Panc1 (cell line): ENCODE measurements at places on chromosomes 5 and 9. TPM values are rescaled to one million over a fixed set of nuclear protein-coding genes. Genes with fewer than 3 reads are reported as not detected.

GRCh38 chr5:134432174-134432573 lies 20.5 kb upstream of the CDKN2AIPNL start:
- no peak for DNase-seq

- DNase-seq, result no peak
These were observed 3.8 kb upstream of the PDLIM4 start for GRCh38 chr5:132253452-132254320.

Gene GLRA1
- total RNA-seq, result not detected

Gene CNTFR
- 2.7 TPM for total RNA-seq

- no peak for DNase-seq
These were observed 27.4 kb downstream of the OXCT1 start for GRCh38 chr5:41842777-41843176.

DNA sequence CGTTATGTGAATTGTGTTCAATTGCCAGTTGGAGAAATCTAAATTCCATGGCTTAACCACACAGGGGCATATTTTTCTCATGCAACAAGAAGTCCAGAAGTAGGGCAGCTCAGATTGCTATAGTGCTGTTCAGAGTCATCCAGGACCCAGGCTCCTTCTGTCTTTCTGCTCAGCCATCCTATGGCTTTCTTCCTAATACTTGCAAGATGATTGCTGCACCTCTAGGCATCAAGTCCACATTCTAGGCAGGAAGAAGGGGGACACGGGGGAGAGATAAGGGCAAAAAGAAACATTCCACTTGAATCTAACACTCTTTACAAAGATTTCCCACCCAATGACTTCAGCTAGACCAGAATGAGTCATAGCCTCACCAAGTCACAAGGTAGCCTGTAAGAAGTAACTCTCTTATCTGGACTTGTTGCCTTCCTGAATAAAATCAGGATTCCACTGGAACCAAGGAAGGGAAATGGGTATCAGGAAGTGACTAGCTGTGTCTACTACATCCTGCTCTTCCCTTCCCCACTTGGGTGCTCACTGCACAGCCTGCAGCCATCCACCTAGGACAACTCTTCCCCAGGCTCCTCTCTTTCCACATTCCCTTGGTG lies 5.3 kb downstream of the ERAP2 start:
- DNase-seq, result no peak

- DNase-seq, result no peak
These were observed 21.2 kb downstream of the MEGF9 start for GRCh38 chr9:120692901-120693699.

- no peak for DNase-seq
These were observed 63.3 kb upstream of the NFIL3 start for GRCh38 chr9:91486699-91487497.

Gene PCDHGA1
- total RNA-seq, result 0.92 TPM

GRCh38 chr5:8034852-8035251 lies 165.9 kb downstream of the MTRR start:
- DNase-seq, result no peak

DNA sequence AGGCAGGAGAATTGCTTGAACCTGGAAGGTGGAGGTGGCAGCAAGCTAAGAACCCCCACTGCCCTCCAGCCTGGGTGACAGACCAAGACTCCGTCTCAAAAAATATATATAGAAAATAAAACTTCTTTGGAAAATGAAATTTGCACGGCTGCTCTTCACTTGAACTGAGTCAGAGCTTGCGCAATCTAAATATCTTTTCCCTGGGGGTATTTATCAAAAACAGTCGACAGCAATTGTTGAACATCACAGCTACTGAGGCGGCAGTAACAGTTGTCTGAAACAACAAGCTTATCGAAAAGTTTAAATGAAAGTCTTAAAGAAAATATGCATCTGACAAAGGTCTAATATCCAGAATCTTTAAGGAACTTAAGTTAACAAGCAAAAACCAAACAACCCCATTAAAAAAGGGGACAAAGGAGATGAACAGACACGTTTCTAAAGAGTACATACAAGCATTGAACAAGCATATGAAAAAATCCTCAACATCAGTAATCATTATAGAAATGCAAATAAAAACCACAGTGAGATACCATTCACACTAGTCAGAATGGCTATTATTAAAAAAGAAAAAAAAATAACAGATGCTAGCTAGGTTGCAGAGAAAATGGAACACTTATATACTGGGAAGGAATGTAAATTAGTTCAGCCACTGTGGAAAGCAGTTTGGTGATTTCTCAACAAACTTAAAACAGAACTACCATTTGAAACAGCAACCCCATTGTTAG lies 153.6 kb upstream of the CDH9 start:
- no peak for DNase-seq

DNA sequence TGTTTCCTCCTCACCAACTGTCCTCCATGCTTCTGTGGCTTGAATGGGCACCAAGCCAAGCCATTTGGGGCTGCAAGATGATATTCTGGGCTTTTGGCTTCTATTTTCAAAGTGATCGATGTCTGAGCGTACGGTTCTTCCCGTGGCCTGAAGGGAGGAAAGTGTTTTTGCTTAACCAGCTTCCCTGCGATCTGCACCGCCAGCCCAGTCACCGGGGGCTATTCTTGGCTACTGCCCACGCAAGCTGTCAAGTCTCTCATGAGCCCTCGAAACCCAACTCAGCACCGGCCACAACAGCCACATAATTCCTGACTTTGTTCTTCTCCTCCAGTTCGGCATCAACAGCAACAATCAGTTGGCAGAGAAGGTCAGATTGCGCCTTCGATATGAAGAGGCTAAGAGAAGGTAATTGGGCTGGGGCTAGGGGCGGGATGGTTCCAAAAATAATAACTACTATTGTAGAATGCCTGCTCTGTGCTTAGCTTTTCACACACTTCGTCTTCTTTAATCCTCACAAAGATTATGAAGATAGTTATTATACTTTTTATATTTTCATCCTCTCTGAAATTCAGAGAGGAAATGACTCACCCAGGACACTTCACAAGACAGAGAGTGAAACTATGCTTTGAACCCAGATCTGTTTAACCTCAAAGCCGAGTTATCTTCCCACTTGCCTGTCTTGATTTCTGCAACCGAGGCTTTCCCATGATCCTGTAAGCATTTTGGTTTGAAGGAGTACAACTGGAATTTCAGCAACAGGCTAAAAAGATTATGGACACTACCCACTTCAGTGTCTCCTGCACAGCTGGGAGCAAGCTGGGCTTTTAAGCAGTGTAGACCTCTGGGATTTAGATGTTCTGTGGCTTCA lies 76.4 kb upstream of the RARS1 start:
- no peak for DNase-seq

GRCh38 chr5:120936652-120937051 lies 472.6 kb downstream of the PRR16 start:
- DNase-seq, result no peak

Gene GARIN3
- not detected for total RNA-seq

DNA sequence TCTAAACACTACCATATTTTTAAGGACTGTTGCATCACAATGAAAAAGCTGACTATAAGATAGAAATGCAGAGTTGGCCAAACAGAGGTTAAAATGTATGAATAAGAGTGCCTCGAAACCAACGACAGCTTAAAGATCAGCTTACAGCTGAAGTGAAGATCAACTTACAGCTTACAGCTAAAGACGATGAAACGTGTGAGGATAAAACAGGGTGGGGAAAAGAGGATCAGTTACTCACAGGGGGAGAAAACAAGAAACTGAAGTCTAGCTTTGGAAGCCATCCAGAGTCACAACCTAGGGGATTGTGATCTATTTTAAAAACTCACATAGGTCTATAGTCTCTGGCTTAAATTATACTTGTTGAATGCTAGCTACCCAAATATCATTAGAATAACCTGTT lies 220.0 kb downstream of the SNCAIP start:
- DNase-seq, result no peak

DNA sequence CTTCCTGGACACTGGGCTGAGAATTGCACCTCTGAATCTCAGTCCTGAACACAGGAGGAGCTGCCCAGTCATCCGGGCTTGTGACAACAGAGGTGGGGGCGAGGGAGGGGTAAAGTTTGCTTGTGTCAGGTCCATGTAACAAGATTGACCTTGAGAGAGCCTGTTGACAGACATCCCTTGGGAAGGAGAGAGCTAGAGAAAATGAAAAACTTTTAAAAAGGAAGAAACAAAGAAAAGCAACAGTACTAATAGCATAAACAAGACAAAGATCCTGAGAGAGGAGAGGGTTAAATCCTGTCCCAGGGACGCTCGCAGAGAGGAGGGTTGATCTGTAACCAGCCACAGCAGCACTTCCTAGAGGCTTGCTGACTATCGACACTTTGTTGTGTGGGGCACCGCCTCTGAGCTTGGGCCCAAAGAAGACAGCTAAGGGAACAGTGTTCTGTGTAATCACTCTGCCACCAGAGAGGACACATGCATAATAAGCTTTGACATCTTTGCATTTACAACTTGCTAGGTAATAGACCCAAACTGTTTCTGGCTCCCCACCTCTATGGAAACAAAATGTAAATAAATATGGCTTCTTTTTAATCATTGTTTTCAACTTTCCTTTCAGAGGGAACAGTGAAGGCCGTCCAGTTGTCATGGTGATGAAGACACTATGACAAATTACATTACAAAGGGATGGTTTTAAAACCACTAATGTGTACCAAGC lies 363.7 kb downstream of the CSNK1G3 start:
- DNase-seq, result no peak

DNA sequence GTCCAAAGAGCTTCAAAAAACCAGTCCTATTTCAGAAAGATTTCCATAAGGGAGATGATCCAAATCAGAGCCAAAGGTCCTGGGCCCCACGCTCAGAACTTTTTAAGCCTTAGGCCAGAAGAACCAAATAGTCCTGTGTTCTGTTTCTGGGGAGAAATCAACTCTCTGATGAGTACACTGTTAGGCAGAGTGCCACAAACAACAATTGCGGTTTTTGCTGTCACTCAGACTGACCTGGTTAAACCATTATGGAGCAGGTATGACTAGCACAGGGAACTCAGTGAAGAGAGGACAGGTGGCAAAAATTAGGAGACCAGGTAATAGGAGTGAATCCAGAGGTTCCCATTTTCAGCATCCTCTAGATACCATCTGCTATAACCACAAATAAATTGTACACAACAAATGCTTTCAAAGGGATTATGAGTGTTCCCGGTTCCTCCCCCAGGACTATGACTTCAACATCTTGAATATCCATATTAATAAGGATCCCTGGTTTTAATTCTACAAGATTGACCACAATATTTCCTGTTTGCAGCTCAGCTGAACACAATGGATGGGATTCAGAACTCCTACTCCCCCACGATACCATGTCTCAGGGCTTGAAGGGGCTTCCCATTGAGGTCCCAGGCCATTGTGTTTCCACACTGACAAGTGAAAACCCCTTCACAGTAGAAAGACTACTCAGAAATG lies 52.1 kb upstream of the FREM1 start:
- no peak for DNase-seq

GRCh38 chr9:121840838-121841760 lies 189.7 kb downstream of the DAB2IP start:
- no peak for DNase-seq

Gene LCNL1
- 0.82 TPM for total RNA-seq

Gene TAF11L10
- not detected for total RNA-seq
